ENCODE measurements at places on chromosomes 1 and 21. TPM values are rescaled to one million over a fixed set of nuclear protein-coding genes. Genes with fewer than 3 reads are reported as not detected.

- DNase-seq = no peak
Measured at GRCh38 chr1:67668660-67669059, 16.3 kb upstream of the GADD45A start.

- DNase-seq = peak; percentile 91
Measured at GRCh38 chr1:150650193-150650592, 20.8 kb upstream of the ENSA start.

- peak; percentile 34 for DNase-seq
Measured at GRCh38 chr1:197675583-197676208, 99.6 kb downstream of the DENND1B start.

Gene LORICRIN
- total RNA-seq = not detected

DNA sequence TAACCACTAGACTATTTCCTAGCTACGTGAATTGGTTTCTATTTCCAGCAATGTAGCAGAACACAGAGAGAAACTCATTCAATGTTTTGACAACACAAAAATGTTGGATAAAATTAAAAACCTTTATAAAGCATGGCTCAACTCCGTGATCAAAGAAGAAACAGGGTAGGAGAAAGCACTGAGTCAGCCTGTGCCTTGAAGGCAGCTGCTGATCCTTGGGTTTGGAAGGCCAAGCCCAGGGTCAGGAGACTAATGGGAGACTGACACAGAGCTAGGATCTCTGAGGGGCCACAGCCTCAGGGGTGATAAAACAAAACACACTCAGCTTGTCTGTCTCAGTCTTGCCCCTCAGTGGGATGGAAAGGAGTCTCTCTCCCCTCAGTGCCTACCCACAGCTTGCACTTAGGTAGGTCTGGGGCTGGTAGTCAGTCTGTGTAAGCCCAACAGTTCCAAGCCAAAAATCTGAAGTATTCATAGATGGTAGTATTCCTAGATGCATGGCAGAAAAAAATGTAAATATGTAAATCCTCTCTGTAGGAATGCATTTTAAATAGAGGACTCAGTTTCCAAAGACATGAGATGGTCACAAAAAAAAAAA is 53.3 kb downstream of the B3GALNT2 start:
- DNase-seq = no peak

Gene FOXO6
- total RNA-seq = 1.1 TPM

DNA sequence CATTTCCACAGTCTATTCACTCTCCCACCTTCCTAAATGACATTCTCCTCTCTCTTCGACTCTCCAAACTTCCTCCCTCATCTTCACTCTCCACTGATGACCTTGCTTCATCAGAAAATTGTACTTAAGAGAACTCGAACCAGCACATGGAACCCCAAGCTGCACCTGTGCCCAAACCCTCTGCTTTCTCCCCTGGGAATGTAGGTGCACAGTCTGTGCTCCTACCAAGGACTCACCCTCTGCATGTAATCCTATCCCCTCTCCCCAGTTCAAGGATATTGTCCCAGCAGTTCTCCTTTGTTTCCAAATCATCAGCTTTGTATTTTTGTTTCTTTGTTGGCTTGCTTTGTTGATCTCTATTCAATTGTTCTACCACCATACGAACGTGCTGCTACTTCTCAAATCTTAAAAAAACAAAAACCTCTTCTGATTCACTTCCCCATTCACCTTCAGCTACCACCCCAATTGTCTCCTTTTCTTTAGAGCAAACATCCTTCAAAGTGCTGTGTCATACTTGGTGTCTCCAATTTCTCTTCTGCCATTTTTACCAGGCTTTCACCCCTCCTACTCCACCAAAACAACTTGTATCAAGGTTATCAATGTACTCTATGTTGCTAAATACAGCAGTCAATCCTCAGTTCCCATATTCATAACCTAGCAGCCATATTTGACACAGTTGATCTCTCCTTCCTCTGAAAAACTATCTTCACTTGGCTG is 26.8 kb downstream of the RAB3B start:
- no peak for DNase-seq
